ENCODE measurements at places on chromosomes 16 and 17.

DNA sequence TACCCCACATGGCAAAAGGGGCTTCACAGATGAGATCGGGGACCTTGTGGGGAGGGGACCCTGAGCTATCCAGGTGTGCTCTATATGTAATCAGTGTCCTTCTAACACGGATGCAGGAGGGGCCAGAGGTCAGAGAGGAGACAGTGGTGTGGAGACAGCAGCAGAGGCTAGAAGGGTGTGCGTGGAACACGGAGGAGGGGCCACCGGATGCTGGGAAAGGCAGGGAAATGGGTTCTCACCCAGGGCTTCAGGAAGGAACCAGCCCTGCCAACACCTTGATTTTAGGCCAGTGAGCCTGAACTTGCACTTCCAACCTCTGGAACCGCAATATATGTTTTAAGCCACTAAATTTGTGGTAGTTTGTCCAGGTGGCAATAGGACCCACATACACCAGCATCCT is 4.6 kb upstream of the SLC38A8 start:
- no peak for DNase-seq

DNA sequence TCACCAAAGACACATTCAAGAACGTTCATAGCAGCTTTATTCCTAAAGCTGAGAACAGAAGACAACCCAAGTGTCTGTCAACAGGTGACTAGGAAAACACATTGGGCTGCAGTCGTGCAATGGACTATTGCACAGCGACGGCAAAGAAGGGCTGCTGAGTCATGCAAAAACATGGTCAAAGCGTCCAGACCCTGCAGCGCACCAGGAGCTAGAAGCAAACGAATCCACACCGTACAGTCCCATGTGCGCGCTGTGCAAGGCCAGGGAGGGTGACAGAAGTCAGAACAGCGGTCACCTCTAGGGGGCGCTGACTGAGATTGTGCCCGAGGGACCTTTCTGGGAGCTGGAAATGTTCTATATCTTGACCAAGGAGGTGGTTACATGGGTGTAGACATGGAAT is 266.4 kb downstream of the MAF start:
- DNase-seq, result no peak

DNA sequence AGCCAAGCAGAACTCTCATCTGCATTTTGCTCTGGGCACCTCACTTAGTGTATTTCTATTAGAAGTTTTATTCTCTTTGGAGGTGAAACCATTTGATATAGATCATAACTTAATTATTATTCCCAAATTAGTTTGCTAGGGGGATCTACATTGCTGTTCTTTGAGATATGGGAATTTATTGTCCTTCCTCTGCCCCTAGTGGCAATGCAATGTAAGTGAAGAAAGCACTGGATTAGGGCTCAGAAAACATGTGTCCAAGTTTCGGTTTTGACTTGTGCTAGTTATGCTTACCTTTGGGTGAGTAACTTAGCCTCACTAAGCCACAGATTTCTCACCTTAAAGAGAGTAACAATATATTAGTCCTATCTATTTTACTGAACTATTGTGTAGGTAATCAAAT is 2.9 kb downstream of the KRT39 start:
- no peak for DNase-seq

- no peak for DNase-seq
Measured at GRCh38 chr17:67559381-67559966, 158.3 kb upstream of the NOL11 start.

GRCh38 chr16:23924128-23924527 is 88.3 kb downstream of the PRKCB start:
- no peak for DNase-seq

GRCh38 chr17:78179372-78179771 is 7.5 kb downstream of the TK1 start:
- DNase-seq, result no peak

GRCh38 chr17:74235040-74235581 is 21.7 kb downstream of the TTYH2 start:
- DNase-seq, result no peak

- no peak for DNase-seq
Measured at GRCh38 chr17:41642252-41643156, 18.1 kb upstream of the KRT17 start.

- no peak for DNase-seq
Measured at GRCh38 chr16:24539850-24540601, 660 bp downstream of the RBBP6 start.

GRCh38 chr17:33142705-33143299 is 150.3 kb downstream of the ASIC2 start:
- DNase-seq, result no peak

DNA sequence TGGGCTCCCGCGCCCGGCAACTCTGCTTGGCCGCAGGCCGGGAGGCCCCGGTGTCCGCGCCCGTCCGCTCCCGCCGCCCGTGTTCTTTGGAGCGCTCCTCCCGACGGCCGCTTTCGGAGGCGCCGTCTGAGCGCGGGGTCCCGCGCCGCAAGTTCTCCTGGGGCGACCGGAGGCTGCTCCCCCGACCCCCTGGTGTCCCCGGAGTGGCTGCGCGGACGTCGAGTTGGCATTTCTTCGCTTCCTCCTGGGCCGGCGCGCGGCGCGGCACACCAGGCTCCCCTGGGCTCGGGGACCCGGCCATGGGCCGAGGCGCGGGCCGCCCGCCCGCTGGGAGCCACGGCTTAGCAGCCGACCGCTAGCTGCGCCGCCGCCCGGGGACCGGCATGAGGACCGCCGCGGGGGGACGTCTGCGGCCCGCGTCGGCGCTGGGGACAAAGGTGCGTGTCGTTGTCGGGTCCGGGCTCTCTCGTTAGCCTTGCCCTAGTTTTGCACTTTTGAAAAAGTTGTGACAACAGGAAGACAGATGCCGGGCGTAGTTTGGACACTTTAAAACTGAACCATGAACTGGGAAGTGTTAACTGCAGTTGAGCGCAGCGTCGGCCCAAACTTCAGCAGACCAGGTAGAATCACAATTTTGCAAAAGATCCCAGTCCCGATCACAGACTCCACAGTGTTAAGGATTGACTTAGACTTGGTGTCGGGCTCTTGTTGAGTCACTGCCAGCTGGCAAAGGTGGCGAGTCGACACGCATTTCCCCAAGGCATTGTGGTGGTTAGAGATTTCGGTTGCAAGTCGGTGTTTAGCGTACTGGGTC is 700 bp downstream of the UBN1 start:
- peak; percentile 5 for DNase-seq

DNA sequence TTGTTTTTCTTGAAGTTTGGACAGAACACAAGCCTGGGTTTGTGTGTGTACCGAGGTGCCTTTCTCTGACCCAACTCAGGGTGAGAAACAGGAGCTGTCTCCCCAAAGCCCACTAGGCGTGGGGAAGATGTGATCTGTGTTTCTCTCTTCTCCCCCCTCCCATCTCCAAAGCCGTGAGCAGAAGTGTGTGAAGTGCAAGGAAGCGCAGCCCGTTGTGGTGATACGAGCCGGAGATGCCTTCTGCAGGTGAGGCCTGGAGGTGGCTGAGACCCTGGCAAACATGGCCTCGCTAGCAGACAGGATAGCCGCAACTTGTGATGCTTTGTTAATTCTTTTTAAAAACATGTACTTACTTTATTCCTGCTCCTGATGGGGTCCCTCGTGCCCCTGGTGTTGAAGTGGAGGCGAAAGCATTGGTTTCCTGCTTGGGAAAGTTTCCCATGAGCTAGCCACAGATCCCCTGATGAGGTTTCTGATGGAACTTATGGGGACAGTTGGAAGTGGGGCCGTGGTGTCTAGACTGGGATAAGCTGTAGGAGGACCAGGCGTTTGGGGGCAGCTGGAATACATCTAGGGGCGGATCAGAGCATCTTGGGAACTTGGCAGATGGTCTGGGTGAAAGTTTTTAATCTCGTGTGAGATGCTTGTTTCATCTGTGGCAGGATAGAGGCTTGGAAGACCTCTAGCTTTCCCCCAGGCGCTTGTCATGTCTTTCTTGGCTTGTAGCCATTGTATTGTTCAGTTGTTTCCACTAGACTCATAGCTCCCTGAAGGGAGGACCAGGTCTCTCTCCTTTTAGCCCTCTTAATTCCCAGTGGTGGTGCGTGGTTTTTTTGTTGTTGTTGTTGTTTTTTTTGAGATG is 893 bp downstream of the CTU2 start:
- DNase-seq, result no peak

DNA sequence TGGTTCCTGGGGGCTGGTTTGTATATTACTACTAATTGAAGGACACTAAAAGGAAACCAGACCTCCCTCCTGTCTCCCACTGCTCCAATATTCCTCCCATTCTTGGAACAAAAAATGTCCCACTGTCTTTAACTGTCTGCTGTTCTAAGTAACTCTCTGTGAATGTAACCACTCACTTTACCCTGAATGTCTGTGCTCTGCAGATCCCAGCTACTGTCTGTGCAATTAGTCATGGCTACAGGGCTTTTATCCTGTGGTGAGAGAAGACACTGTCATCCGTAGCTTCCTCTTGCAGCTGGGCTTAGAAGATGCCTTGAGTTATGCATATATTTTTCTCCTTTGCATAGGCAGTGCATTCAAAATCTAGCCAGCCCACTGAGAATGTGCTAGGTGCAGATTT is 853.8 kb downstream of the CDH8 start:
- no peak for DNase-seq

DNA sequence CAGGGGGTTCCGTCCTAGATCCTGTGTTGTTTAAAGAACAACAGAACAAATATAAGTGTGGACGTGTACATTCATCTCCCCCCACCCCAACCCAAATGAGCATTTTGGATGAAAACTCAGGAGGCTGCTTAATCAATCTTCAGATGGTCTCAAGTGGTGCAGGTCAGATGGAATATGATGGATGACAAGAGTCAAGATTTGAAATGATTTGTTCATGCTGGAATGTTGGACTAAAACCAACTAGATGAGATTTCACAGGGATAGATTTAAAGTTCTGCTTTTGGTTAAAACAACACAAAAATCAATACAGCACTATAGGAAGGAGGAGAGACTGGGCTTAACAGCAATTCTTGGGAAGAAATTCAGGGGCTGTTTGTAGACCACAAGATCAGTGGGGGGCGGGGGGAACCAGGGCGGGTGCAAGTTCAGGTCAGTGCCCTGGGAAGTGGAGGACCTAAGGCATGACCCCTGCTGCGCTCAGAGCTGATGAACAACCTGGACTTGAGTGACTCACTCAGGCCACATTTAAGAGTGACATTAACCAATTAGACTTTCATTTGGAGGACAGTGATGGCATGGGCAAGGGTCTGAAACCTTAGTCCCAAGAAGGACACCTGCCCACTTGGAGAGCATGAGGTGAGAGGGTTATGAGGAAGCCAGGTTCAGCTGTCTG is 15.1 kb downstream of the TTYH2 start:
- DNase-seq, result no peak

DNA sequence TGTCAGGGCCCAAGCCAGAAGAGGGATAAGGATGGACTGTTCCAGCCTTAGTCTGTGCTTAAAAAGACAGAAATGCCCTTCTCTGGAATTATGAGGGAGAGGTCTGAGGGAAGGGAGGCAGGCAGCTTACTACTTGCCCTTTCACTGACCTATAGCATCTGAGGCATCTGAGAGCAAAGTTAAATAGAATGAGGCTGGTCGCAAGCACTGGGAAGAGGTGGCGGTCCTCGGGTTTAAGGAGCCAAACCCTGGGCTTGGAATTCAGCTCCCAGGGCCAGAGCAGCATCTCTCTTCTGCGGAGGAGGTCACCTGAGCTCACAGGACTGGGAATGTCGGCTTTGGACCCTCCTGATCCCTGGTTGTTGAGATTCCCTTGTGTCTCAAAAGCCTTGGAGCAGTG is 3.1 kb upstream of the LIMD2 start:
- DNase-seq, result no peak

GRCh38 chr17:42155614-42156045 is 841 bp upstream of the RAB5C start:
- DNase-seq, result no peak

DNA sequence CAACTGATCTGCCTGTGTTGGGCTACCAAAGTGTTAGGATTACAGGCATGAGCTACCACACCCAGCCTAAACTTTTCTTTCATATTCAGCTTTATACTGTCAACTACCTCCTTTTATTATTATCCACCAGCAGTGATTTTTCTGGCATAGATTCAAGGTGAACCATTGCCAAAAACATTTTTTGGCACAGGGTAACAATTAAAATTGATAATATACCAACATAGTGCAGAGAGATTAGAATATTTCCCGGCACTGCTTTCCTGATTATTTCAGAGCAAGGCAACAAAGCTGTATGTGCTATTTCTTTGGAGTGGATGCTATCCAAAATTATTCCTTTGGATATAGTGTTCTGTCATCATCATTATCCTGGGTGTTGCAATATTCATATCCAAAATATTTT is 781.6 kb upstream of the SOX9 start:
- DNase-seq, result no peak

GRCh38 chr16:78443542-78444364 is 344.3 kb downstream of the WWOX start:
- no peak for DNase-seq

DNA sequence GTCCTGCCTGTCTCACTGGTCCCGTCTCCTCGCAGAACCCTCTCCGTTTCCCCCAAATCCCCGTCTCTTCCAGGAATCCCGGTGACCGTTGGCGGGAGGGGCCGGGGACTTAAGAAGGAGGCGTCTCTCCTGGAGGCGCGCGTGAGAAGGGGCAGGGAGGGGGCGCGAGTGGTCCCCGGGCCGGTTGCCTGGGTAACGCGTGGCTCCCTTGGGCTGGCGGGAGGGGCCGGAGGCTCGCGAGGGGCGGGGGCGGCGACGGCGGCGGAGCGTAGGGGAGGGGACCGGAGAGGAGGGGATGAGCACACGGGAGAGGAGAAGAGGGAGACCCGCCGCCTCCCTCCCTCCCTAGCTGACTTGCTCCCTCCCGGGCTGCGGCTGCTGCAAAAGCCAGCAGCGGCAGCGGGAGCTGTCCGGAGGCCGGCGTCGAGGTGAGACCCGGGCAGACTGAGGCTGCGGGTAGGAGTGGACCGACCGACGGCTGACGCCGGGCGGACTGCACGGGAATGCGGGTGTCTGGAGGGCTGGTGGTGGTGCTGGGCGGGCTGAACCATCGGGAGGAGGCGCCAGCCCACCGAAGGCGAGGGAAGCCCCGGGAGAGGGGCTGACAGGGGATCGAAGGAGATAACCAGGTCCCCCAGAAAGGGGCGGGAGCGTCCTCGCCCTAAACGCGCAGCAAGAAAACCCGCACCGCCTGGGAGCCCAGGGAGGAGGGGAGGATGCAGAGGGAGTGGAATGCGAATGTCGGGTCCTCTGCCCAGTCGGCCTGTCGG is at the start of gene PRRT2:
Gene PRRT2 (plus strand): TSS at position 298 of the 770 bp plus-strand sequence. CDS start 862 bp downstream, outside the sequence.
- DNase-seq, result peak; percentile 68

DNA sequence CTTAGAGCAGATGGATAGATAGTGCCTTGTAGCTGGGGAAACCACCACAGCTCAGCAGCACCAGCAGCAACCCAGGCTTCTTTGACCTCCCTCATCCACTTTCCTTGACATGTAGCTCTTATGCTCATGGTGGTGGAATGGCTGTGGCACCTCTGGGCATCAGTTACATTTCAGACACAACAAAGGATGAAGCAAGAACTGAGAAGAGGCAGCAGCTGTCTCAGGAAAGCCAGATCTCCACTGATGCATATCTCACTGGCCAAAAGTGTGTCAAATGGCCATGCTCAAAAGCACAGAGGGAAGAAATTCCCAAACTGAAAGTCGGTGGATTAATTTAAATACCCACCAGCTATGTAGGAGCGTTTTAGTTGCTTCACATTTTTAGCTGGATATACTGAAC is 671.4 kb upstream of the SALL1 start:
- DNase-seq, result no peak

All from NCI-H1436 (cell line).